ENCODE measurements at places on chromosomes 11 and 22.

GRCh38 chr22:23553924-23554870, 25.9 kb downstream of the IGLL1 start:
- DNase-seq: no peak

DNA sequence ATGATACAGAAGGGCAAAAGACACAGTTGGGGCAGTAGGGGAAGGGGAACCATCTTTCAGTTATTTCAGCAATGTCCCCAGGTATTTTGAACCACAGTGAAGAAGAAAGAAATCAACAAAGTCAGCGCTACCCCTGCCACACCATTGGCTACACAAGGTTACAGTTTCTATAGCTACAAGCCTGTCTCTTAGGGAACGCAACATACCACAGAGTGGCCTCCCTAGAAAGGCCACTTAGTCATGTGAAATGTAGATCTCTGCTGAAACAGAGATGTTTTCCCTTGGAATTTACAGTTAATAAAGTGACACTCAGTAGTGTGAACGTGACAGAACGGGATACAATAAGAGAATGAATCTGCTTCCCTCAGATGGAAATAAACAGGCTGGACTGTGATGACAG, 54.6 kb downstream of the MCHR1 start:
- no peak for DNase-seq

DNA sequence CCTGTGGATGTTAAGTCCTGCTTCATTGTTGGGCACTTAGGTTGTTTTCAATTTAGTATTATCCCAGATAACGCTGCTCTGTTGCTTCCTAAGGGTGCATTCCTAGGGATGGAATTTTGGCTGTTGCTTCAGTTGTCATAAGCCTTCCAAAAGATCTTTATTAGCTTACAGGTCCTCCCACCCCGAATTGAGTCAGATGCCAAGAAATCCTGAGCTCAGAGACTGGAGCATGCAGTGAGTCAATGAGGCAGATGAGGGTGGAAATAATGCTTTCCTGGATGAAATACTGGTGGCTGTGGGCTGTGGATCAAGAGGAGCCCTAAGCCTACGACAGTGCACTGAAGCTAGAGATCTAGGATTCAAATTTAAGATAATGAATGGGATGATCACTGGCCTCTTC, 10.7 kb upstream of the IL18BP start:
- no peak for DNase-seq

GRCh38 chr11:43010042-43010441, 301.8 kb upstream of the API5 start:
- no peak for DNase-seq

DNA sequence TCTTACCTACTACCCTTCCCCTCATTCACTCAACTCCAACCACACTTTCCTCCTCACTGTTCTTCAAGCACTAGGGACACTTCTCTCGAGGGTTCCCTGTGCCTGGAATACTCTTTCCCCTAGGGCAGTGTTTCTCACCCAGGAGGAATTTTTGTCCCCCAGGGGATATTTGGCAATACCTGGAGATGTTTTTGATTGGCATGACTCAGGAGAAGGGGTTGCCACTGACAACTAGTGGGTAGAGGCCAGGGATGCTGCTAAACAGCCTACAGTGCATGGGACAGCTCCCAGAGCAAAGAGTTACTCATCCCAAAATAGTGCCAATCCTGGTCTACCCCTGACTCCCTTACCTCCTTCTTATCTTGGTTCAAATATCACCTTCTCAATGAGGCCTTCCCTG, 40.0 kb downstream of the BTG4 start:
- no peak for DNase-seq

GRCh38 chr11:59953463-59954218, 10.2 kb upstream of the OOSP4A start:
- DNase-seq: no peak

- no peak for DNase-seq
Measured at GRCh38 chr11:95557376-95557775, 232.2 kb downstream of the FAM76B start.

- DNase-seq: no peak
Measured at GRCh38 chr22:40485813-40486667, 115.6 kb downstream of the SGSM3 start.

GRCh38 chr11:63919267-63920125, 2.5 kb upstream of the RCOR2 start:
- DNase-seq: no peak

DNA sequence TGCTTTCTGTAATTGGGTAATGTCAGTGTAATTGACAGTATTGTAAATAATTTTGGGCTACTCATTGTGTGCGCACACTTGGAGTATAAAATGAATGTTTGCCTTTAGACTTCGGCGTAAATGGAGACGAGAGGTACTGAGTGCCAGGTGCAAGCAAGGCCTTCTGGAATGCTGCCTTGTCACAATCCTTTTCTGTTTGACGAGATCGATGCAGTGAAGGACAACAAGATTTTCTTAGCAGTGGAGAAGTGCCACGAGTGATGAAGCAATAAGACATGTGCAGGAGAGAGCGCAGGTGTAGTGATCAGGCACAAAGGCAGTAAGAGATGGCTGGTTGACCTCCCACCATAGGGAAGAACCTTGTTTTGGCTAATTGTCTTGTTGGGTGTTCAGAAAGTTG, 67.5 kb downstream of the DDX10 start:
- no peak for DNase-seq

- DNase-seq: no peak
Measured at GRCh38 chr11:58576887-58577471, 1.3 kb upstream of the LPXN start.

GRCh38 chr11:74025467-74026166, 16.7 kb upstream of the UCP3 start:
- DNase-seq: no peak

DNA sequence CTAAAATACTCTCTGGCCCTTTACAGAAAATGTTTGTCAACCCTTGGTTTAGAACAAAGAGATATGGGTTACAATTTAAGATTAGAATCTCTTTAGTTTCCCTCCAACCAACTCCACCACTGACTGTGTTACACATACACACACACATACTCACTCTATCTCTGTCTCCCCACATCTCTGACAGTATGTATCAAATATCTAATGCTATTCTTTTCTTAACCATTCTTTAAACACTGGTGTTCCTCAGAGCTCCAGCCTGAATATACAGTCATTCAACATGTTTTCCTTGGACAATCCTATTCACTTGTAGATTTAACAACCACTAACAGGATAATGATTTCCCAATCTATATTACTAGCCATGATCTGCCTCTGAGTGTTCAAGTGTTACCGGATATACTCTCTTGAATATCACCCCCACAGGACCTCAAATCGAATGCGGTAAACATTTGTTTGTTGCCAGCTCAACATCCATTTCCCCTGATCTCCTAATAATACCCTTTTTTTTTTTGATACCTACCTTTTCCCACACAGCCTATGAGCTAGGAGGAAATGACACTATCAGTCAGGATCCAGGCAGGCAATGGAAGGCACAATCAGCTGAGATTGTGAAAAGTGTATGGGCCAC, 6.1 kb downstream of the MPZL3 start:
- no peak for DNase-seq

GRCh38 chr22:17945156-17945887, 79.0 kb downstream of the MICAL3 start:
- DNase-seq: no peak

- DNase-seq: no peak
Measured at GRCh38 chr22:26968859-26969523, 311.6 kb downstream of the MIAT start.

DNA sequence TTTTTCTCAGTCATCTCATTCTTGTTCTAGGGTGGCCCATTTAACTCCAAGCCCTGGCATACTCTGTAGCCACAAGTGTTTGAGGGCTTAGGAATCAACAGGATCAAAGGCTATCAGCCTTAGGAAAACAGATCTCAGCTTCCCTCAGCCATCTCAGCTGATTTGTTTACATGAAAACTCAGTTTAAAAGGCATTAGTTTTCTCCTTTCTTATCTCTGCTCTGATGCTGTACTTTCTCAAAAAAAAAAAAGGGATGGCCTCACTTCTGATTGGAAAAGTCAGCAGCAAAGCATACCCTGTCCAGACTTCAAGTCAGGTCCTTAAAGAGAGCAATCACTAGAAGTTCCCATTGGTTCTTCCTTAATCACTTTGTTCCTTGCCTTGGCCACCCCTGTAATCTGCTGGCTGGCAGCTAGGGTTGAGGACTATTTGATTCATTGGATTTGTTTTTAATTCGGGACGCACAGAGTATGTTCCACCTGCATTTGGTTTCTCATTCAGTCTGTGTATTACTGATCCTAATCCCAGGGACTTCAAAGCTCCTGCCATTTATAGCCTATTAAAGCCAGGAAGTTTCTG, 102.8 kb downstream of the EXT2 start:
- DNase-seq: no peak

DNA sequence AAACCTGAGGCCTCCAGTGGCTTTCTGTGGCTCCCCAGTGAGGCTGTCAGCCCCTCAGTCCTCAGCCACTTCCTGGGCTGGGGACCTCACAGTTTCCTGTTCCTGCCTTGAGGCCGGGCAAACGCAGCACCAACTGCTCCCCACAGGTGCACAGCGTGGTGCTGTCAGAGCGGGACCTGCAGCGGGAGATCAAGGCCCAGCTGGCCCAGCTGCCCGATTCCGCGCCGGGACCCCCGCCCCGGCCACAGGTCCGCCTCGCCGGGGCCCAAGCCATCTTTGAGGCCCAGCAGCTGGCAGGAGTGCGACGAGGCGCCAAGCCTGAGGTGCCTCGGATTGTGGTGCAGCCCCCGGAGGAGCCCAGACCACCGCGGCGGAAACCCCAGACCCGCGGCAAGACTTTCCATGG, 5.4 kb downstream of the TBC1D10C start:
- DNase-seq: no peak

GRCh38 chr11:31802990-31803812, 7.9 kb downstream of the PAX6 start:
- DNase-seq: no peak

- DNase-seq: no peak
Measured at GRCh38 chr11:65159012-65159411, 11.0 kb upstream of the SPDYC start.

GRCh38 chr11:3926458-3927095, 71.1 kb downstream of the STIM1 start:
- DNase-seq: no peak

- no peak for DNase-seq
Measured at GRCh38 chr11:73623686-73624085, 22.7 kb upstream of the PLEKHB1 start.

GRCh38 chr11:106468086-106468485, 390.6 kb downstream of the AASDHPPT start:
- DNase-seq: no peak

DNA sequence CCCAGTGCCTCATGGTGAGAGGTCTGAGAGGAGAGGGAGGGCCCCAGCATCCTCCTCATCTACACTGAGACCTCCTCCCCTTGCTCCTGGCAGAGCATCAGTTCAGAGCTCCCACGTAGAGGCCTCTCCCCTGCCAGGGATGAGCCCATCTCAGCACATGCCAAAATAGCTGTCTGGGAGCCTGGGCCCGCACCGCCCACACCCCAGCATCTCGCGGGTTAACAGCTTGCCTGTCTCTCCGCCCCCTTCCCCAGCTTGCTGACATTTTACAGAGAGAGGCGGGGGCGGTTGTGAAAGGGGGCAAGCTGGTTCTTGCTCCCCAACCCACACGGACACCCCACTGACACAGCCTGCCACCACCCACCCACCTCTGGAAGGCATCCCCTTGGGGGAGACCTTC, 6.4 kb downstream of the DGKZ start:
- no peak for DNase-seq

GRCh38 chr11:126197277-126197939, 14.0 kb downstream of the RPUSD4 start:
- no peak for DNase-seq

- DNase-seq: no peak
Measured at GRCh38 chr22:25582946-25583345, 18.5 kb downstream of the GRK3 start.

- DNase-seq: no peak
Measured at GRCh38 chr11:2975594-2975993, 16.5 kb downstream of the NAP1L4 start.

DNA sequence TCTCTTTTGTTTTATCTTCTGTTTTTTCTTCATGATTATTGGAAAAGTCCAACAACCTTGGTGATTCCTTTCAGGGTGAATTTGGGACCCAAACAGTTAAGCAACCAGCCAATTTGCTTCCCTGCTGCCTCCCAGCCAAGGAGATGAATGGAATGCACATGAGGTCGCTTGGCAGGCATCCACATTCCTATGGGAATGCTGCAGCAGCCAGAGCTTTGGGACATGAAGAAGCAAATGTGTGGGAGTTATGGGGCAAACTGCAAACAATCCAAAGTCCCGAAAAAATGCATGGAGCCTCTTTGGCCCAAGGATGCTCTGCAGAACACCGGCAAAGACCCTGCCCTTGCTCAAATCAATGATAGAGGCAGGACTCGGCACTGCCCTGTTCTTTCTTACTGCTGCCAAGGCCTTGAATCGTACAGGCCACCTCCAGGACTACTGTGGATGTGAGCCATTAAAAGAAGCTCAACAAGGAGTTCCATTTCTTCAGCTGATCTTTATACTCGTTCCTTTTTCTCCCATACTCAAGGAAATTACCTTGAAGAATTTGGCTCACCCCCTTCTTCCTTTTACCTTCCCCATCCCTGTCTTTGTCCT, 117.3 kb upstream of the TEAD1 start:
- DNase-seq: no peak

DNA sequence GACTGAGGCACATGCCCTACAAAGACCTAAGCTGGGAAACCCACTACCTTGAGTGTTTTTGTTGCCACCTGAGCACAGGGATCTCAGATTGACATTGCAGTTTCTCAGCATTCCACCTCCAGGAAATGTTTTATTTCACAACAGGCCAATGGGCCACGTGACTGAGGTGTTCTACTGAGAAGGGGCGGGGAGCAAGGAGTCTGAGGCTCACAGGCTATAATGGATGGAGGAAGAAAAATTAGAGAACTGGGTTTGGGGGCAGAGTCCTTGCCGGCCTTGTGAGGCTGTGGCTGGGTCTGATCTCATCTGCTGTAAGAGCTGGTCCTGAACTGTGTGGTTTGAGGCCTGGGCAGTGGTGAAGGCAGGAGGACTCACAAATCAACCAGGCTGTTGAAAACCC, 40.7 kb downstream of the ZNF202 start:
- no peak for DNase-seq

- no peak for DNase-seq
Measured at GRCh38 chr22:38614332-38615063, 41.7 kb downstream of the FAM227A start.

- no peak for DNase-seq
Measured at GRCh38 chr11:33734441-33735270, 1.6 kb downstream of the CD59 start.

- no peak for DNase-seq
Measured at GRCh38 chr11:47101406-47101805, 75.3 kb downstream of the ARFGAP2 start.
